HAP-1 (cell line): ENCODE measurements at places on chromosomes 2 and 18.

DNA sequence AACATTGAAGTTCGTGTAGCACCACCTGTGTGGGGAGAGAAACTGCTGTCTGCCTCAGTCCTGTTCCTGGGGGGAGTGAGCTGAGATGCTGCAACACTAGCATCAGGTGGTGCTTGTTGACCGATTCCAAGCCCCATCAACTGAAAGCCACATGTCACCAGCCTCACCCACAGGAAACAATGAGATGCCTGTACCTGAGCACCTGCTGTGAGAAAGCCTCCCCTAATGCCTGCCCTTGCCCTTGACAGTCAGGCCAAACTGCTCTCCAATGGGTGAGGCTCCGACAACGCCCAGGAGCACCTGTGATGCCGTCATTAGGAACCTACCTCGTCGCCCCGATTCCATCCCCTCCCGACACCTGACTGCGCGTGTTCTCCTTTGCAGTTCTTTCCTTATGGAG, 104.6 kb downstream of the SMC6 start:
- no peak for DNase-seq

- no peak for DNase-seq
These were observed 302.2 kb upstream of the DDX18 start for GRCh38 chr2:117512307-117512706.

- no peak for DNase-seq
These were observed 35.6 kb downstream of the ARL5A start for GRCh38 chr2:151792589-151792988.

DNA sequence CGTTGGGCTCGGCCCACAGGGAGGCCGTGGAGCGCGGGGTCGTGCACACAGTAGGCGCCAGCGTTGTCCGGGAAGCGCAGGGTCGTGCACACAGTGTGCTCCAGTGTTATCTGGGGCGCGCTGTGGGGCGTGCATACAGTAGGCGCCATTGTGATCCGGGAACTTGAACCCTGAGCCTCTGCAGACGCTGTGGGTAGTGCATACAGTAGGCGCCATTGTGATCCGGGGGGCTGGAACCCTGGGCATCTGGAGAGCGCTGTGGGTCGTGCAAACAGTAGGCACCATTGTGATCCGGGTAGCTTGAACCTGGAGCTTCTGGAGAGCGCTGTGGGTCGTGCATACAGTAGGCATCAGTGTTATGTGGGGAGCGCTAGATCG, 793 bp downstream of the ZNF236 start:
- no peak for DNase-seq

GRCh38 chr2:172680436-172681068, 55.1 kb upstream of the RAPGEF4 start:
- DNase-seq: peak; percentile 61

DNA sequence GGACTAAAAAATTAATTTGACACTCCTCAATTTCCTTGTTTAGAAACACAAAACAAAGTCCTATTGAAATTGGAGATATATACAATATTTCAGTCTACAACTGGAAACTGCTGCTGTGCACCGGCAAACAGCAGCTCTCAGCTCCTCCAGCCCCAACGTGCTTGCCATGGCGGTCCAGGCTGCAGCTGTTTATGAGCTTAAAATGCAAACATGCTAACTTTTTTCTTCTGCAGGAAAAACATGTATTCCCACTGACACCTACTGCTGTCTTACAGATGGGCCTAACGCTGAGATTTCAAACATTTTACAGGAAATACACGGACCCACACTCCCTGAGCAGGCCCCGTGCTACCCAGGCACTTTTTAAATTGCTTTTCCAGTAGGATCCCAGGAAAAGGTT, 195.5 kb downstream of the BCL11A start:
- no peak for DNase-seq

DNA sequence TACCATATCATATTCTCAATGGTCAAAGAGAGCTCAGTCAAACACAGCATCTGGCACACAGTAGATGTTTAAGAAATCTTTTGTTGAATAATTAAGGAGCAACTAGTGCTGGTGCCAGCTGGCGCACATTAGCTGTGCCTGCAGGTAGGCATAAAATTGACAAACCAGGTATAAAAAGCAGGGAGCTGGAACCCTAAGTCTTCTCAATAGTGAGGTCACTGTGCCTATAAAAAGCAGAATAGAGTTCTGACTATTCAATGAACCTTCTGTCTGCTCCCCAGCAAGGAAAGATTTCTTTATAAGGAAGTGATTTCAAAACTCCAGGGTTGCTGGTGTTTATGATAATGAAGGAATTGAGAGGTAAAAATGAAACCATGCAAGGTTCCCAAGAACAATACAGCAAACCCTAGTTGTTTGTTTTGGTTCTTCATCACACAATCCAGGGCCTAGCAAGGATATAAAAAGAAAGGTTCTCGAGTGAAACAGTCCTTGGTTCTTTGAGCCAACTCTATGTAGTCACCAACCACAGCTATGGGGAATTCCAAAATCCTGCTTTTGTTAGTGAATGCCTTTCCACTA, 76.1 kb downstream of the THADA start:
- DNase-seq: no peak

DNA sequence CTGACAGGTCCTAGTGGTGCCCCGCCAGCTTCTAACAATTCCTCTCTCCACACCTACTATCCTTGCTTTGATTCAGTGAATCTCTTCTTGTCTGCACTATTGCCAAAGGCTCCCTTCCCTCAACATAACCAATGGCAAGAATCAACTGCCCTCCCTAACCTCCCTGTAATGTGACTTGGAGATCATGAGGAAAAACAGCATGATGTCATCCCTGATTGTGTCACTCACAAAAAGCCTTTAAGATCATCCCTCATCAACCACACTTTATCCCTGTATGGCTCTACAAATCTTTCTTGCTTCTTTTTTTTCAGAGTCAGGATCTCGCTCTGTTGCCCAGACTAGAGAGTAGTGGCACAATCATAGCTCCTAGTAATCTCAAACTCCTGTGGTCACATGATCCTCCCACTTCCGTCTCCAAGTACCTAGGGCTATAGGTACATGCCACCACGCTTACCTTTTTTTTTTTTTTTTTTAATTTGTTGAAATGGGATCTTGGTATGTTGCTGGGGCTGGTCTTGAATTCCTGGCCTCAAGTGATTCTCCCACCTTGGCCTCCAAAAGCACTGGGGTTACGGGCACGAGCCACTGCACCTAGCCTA, 19.7 kb downstream of the SAP130 start:
- no peak for DNase-seq

GRCh38 chr18:35114305-35114704, 73.1 kb downstream of the MAPRE2 start:
- DNase-seq: no peak

DNA sequence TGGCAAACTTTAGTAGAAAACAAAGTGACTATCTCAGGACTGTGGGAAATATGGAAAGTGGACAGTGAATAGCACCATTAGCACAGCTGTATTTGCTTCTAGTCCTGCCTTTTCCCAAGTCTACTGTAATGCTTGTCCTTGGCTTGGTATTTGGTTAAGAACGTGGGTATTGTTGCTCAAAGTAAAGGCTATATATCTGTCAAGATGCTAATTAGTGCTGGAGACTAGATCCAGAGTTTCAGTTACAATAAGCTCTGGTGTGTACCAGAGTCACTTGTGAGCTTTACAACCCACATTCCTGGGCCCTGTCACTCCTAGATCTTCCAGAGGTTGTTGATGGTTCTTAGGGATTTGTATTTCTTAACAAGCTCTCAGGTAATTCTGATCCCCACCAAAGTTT, 313.6 kb downstream of the SLC8A1 start:
- DNase-seq: peak; percentile 50

DNA sequence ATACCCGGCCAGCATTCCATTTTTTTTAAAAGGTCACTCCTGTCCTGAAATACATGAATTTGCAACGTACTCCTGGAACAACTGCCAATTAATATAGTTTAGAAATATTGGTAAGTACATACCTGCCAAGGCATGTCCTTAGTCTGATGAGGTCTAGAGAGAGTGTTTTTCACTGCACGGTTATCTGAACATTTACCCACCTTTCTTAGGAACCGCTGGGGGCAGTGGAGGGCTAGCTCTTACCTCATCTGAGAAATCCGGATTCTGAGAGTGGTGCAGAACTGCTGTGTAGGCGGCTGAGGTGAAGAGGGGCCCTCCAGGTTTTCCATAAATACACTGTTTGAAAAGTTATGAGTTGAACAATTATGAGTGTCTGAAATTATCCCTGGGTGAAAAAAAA, 133.1 kb upstream of the CCDC195 start:
- DNase-seq: peak; percentile 19

GRCh38 chr2:240457223-240458043, 22.0 kb downstream of the GPC1 start:
- DNase-seq: no peak

DNA sequence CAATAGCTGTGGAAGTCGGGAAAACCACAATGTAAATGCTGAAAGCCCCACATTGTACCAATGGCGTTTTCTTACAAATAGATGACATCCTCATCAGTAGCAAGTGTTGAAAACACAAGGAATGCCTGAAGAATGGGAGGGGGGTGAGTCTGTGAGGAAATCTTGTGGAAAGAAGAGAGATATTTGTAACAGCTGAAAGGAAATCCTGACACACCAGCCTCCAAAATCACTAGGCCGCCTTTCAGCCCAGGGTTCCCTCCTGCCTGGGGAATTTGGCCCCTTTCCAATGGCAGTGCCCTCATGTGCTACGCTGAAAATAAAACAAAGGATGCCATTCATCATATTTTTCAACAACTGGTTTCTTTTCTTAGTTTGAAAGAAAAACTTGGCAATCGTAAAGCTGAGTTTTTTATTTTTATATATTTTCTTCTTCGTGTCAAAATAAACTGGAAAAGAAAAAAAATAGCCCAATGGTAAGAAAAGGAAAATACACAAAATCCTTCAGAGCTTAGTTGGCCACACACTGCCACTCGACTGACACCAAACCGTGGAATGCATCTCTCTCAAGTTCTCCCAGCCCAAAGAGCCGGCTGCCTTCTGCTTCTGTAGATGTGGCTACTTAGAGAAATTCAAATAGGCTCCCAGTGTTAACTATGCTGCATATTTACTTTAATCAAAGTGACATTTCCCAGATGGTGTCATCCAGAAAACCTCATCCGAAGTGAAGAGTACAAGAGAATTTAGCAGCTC, 52.0 kb downstream of the FTCDNL1 start:
- DNase-seq: no peak

DNA sequence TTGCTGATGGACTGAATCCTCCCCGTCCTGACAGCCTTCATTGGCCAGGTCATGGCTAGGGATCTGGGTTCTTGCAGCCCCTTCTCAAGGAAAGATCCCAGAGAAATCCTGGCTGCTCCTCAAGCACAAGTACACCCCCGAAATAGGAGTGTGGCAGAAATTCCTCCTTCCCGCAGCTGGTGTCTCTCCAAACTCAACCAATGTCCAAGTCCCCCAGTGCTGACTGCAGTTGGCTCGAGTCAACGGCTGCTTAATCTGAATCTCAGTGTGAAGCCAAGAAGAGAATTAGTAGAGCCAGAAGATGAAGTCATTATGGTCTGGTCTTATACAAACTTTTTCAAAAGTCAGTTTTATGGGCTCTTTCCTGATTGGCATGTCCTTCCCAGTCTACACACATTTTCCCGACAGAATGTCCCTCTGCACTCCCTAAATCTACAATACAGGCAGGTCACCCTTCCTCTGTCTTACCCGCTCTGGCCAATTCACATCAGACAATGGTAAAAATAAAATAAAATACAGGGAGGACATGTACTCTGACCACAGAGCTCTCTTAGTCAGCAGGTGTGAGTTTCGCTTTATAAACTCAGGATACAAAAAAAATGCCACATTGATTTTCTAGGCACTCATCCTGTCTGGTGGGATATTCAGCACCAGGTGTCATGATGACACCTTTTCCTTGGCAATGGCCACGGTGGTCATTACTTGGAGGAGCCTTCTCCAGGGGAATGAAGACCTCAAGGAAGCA, 76.9 kb upstream of the PAPOLG start:
- DNase-seq: no peak

- DNase-seq: no peak
These were observed 421 bp upstream of the CNTNAP5 start for GRCh38 chr2:124024561-124025170.

DNA sequence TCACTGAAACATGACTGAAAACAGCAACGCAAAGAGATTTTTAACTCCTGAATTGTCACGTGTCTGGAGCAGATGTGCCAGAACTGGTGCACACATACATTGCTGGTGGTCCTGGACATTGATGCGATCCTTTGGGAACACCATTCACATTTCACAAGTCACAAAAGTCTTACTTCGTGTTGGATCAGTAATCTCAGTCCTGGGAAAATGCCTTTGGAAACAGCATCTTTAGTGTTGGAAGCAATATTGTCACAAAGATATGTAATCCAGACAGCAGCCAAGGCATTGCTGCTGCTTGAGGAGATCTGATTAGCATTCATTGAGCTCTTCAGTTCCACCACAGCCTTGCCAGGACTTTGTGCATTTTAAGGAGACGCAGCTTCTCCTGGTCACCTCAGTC, 126.2 kb upstream of the SH3BP4 start:
- no peak for DNase-seq

DNA sequence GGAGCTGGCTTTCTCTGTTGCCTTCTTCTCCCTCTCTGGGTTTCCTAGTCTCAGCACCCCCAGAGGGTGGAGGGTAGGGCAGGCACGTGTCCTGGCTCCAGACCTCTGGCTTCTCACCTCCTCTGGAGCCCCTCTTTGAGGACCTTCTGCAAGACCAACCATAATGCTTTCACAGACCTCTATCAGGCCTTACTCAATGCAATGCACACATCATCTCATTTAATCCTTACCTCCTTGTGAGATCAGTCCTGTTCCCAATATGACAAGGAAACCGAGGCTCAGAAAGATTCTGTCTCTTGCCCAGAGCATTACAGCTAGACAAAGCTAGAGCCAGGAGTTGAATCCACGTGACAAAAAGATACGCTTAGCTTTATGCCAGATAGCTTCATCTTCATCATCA, 8.2 kb downstream of the ATOH8 start:
- no peak for DNase-seq

DNA sequence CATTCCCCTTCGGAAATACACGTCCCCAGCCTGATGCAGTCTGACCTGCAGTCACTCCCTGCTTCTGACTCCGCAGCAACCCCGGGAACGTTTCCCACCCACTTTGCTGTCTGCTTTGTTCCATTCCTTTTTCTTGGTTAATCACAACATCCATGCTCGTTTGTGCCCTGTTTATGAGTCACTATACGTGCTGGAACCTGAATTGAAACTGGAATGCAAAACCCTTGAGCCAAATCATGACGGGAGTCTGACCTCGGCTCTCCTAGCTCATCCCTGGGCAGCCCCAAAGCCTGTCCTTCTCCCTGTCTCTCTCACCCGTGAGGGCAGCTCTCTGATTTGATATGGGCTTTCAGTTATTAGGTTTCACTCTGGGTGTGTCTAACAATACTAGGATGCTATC, 57.1 kb upstream of the RNF152 start:
- DNase-seq: no peak

DNA sequence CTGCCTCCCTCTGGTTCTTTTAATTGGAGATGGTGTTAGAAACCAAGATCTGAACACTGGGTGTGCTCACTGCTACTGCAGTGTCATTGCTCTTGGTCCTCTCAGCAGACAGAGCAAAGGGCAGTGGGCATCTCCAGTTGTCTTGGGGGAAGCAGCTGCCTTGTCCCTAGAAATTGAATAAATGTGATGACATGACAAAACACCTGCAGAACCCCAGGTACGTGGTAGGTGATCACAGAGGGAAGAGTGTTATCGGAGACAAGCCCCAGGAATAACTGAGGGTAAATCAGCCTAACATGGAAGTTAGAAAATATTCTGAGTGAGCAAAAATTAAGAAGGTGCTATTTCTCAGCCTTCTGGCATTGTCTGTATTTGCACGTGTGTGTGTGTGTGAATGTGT, 311.9 kb upstream of the HDAC4 start:
- DNase-seq: no peak
